ENCODE measurements at places on chromosomes 1 and 21.

- no peak for DNase-seq
Observed at GRCh38 chr21:29005696-29006095, 13.0 kb upstream of the LTN1 start.

- no peak for DNase-seq
Observed at GRCh38 chr1:85572574-85572973, 8.0 kb upstream of the CCN1 start.

DNA sequence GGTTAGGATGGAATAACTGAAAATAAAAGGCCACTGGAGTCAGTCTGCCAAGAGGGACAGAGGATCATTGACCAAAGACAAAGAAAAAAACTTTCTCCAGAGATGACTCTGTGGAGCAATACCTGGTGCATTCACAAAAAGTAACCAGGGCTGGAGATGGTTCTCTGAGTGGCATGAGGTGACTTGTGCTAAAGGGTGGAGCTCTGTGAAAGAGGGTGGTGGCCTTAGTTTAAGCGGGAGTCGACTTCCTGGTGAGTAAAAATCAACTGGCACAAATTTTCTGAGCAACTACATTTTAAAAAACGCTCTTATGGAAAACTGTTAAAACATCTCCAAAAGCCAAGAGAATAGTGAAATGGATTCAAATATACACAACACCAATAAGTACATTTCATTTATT, 10.0 kb downstream of the NHLH2 start:
- no peak for DNase-seq

GRCh38 chr1:31434101-31434871, 21.3 kb downstream of the SERINC2 start:
- no peak for DNase-seq

GRCh38 chr1:156551066-156551643, 21.2 kb downstream of the IQGAP3 start:
- DNase-seq, result no peak

DNA sequence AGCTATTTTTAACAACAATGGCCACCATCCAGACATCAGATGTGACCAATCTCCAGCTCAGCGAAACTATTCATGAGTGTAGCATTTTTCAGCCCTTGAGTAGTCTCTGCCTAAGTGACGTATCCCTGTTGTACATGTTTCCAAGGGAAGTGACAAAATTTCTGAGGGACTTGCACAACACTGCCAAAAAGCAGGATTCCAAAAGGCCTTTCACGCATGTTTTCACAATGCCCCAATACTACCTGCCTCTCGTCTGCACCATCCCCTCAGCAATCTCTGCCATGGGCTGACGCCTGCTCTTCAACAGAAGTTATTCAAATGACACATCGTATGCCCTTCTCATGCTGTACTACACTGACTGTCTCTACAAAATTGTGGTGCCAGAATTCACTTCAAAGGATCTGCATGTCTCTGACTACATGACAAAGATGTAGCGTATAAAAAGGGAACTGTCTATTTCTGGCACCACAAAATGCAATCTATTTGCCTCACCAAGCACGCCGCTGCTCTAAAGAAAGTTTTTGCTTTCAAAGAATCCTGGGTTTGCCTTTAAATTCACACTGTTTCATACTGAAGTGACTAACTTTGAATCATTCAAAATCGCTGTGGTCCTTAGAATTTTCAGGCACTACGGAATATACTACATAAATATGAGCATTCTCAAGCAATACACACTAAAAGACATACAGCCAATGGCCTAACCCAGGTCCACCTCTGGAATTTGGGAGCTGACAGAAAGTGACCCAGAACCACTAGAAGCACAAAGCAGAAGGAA, 32.9 kb downstream of the JAK1 start:
- peak; percentile 18 for DNase-seq

DNA sequence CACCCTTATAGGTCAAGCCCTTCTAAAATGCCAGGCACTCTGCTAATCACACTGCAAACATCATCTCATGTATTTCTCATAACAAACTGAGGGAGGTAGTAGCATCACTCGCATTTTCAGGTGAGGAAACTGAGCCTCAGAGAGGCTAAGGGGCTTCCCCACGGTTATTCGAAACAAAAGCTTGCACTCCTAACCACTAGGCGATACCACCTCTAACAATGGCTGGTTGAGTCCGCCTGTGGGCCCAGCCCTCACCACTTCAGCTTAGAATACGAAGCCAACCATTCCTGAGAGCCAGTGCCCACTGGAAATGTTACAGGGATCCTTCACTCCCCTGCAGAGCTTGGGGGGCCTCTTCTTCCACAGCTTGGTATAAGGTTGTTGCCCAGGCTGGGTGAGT, 65.3 kb upstream of the TENT5C start:
- no peak for DNase-seq

GRCh38 chr21:46183910-46184624, at the start of gene SPATC1L:
TSS of gene SPATC1L (minus strand) at chr21:46184459. CDS start at chr21:46182816, 1,643 bp downstream.
- DNase-seq, result peak; percentile 25

- no peak for DNase-seq
Observed at GRCh38 chr21:46229133-46229922, 754 bp upstream of the LSS start.

DNA sequence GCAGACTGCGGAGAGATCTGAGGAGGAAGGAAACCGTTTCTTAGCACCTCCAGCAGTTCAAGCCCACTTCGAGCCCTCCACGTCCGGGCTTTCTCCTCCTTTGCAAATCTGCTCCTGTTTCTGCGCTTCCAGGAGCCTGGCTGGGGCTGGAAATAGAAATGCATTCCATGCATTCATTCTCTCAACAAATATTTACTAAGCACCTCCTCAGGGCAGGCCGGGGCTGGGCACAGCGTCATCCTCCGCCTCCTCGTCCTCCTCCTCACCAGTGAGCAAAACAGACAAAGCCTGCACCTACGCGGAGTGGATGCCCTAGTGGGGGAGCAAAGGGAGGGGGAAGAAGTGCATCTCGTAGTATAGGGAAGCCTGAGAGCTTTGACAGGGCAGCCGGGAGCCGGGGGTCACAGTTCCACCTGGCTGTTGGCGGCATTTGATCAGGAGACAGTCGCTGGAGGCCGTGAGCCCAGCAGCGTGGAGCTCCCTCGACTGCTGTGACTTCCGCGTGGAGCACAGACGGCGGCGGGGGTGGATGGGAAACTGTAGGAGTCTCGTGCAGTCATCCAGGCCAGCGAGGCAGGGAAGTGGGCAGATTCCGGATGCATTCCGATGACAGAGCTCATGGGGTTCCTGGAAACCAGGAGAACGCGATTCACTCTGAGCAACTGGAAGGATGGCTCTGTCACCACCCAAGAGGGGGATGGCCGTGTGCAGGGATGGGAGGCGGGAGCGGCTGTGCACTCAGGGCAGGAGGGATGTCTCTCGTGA, 93.5 kb downstream of the SIK1 start:
- no peak for DNase-seq

DNA sequence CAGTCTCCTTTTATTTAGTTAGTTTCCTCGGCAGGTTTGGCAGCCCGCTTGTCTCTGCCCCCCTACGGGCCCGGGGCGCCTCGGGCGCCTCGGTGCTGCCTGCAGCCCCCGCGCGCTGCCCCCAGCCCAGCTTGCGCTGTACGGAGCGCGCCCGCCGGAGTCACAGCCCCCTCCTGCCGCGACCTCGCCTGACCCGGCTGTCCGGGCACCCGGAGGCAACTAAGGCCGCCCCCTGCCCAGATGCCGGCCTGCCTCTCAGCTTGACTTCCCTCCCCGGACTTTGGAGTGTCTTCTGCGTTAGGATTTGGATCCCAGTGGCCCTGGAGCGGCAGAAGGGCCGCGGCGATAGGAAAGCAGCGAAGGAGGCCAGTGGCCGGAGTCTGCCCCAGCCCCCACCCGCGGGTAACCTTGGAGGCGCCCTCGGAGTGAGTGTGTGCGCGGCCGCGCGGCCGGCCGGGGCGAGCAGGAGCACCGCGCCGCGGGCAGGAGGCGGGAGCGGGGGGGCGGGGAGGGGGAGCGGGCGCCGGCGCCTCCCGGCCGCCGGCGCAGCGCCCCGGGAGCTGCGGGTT, 7.6 kb downstream of the CDKN2C start:
- DNase-seq, result no peak

DNA sequence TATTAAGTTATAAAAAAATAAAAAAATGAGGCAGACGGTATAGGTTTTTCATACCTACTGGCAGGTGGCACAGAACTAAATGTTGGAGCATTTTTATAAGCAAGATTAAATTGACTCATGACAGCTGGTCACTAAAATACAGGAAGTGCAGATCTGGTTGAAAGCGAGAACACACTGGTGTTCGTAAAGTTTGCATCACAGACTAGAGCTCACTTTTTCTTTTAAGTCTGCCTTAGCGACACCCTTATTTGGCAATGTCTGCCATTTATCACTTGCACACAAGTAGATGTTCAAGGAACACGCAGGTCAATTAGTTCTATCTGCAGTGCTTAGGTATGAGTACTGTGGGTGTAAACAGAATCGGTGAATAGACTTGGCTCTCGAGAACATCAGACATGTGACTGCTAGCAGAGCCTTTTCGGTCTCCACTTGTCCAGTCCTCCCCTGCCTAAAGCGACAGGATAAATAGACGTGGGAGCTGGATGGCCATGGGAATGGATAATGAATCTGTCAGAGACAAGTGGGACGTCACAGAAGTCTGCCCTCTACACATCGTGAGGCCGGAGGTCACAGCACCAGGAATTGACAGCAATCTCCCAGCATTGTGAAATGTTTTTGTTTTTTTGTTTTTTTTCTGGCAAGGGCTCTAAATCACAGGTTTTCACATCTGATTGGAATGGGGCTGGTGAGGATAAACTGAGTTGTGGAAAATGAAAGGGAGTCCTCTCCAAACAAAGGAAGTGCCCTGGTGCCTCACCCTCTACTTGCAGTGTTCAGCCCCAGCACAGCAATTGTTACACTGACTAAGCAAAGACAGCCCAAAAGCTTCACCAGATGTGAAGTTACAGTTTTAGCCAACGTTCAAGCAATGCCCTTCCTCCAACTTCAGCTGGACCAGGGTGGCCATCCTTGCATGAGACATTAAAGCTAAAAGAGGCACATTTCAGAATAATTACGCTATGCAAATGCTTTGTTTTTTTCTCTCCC, 248.9 kb downstream of the NTNG1 start:
- no peak for DNase-seq

DNA sequence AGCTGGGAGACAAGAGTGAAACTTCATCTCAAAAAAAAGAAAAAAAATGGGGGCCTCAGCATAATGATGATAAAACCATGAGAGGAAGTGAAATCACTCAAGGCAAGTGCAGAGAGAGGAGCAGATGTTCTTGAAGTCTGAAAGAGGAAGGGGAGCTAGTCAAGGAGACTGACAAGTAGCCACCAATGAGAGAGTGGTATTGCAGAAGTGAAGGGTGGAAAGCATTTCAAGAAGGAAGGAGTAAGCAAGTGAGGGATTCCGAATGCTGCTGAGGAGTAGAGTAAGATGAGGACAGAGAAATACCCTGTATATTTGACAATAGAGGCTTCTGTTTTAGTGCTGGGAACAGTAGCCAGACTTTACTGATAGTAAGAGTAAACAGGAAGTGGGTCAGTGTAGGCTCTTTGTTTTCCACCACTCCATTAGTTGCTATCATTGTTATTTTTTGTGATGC, 2.9 kb downstream of the TATDN3 start:
- DNase-seq, result peak; percentile 17

- no peak for DNase-seq
Observed at GRCh38 chr1:8435569-8436071, 117.7 kb downstream of the SLC45A1 start.

DNA sequence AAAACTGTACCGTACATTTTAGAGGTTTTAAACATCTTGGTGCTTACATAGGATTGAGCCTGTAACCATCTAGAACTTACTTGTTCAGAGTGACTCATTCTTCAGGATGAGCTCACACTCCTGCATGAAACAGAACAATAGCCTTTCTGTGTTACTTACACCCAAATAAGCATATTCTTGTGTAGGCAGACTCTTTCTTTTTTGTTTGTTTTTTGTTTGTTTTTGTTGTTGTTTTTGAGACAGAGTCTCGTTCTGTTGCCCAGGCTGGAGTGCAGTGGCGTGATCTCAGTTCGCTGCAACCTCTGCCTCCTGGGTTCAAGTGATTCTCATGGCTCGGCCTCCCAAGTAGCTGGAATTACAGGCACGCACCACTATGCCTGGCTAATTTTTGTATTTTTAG, 3.8 kb upstream of the CA6 start:
- DNase-seq, result peak; percentile 35

- DNase-seq, result no peak
Observed at GRCh38 chr1:8214501-8215173, 103.3 kb upstream of the SLC45A1 start.

DNA sequence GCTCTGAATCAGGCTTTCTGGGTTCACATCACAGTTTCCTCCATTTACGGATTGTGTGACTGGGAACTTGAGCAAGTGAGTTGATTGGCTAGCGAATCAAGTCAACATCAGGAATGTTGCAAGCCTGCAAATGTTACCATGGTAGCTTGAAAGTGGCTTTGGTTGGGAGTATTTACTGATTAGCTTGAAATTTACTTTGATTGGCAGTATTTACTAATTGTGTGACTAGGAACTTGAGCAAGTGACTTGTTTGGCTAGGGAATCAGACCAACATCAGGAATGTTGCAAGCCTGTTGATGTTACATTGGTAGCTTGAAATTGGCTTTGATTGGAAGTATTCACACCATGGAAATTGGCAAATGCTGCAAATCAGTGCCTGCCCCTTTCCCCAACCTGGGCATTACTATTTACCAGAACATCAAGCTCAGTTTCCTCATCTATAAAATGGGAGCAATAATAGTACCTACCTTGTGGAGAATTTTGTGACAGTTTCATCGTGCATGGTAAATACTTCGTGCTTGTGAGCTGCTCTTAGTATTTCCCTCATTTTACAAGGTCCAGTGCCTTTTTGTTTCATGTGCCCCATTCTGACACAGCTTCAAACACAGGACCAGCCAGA, 23.1 kb upstream of the B3GALNT2 start:
- no peak for DNase-seq

DNA sequence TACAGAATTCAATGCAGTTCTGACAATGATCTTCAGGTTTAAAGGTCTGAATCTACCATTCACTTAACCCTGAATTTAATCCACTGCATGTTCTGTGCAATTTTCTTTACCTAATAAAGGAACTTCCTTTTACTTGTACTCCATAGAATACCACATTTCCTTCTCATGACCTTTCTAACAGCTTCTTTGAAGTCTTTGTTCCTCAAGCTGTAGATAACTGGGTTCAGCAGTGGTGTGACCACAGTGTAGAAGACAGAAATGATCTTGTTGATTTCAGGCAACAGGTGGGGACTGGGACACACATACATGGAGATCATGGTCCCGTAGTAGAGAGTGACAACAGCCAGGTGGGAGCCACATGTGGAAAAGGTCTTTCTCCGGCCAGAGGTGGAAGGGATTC, 878 bp downstream of the OR11L1 start:
- DNase-seq, result no peak

DNA sequence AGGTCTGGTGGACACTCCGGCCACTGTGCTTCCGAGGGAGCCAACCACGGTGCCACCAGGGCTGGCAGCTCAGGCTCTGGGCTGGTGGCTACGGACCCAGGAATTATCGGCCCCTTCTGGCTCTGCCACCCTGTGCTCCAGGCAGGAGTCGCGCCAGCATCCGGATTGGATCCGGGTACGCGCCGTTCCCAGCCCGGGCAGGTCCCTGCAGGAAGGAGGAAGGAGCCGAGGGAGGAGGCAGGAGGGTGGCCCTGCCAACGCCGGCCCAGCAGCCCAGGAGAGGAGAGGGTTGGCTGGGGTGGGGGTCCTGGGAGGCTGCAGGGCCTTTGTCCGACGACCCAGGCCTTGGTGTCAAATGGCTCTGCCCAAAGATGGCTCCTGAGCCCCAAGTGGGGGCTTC, 160.5 kb downstream of the CASZ1 start:
- no peak for DNase-seq
